ENCODE measurements at places on chromosomes 11 and 22.

DNA sequence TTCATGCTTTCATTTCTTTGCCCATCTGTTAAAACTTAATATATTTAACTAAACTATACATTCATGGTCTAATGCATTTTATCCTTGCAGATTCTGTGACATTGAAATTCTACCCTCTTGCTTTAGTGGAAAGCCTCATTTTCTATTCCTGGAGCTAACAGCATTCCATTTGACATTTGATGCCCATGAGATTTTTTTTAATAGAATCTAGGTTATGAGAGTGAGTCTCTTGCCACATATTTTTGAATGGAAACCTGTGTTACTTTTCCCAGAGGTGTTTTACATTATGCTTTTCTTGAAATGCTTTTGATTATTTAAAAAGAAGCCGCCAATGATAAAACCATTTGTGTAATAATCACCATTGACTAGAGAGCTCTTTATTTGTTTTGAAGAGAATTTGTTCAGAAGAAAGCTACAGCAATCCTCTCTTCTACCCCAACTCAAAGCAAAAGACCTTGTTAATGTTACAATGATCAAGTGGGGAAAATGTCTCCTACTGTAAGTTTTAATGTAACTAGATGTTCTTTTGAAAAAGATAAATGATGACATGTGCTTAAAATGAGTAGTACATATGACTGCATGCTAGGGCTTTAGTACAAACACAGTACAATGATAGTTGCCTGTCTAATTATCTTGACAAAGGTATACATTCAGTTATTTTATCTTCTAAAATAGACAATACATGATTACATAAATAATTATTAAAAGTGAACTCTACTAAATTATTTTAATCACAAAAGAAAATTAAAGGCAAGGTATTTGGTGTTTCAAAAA lies 67.3 kb downstream of the GAS2 start:
- DNase-seq = no peak

DNA sequence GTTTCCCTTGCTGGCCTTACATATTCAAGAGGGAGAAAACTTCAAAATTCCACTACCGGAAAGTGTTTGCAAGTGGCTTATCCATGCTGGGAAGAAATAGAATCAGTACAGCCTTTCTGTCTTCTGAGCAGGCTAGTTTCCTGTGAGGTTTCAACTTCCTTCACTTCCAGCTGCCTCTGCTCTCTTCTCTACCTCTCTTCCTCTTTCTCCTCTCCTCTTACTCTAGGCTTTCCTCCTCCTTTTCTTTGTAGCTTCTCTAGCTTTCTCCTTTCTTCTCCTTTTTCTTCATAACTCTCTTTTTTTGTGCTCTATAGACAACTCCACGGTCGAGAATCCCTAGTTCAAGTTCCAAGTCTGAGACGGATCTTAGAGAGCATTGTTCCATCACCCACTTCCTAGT lies 421.8 kb downstream of the ETS1 start:
- no peak for DNase-seq

- no peak for DNase-seq
These were observed 11.5 kb downstream of the RNH1 start for GRCh38 chr11:495537-495931.

DNA sequence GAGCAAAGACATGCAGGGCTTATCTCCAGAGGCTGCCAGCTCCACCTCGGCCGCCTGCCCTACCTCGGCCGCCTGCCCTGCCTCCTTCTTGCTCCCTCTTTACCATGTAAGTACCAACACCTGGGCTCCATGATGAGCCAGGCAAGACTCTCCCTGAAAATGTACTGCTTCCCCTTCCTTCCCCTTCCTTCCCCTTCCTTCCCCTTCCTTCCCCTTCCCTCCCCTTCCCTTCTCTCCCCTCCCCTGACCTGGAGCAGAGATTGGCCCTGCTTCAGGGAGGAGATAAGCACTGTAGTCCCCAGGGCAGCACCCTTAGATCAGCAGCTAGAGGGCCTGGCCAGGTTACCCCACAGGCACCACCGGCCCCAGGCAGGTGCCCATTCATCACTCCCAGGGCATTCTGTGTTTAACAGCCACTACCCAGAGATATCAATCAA lies 25.4 kb upstream of the ADORA2A start:
- no peak for DNase-seq

DNA sequence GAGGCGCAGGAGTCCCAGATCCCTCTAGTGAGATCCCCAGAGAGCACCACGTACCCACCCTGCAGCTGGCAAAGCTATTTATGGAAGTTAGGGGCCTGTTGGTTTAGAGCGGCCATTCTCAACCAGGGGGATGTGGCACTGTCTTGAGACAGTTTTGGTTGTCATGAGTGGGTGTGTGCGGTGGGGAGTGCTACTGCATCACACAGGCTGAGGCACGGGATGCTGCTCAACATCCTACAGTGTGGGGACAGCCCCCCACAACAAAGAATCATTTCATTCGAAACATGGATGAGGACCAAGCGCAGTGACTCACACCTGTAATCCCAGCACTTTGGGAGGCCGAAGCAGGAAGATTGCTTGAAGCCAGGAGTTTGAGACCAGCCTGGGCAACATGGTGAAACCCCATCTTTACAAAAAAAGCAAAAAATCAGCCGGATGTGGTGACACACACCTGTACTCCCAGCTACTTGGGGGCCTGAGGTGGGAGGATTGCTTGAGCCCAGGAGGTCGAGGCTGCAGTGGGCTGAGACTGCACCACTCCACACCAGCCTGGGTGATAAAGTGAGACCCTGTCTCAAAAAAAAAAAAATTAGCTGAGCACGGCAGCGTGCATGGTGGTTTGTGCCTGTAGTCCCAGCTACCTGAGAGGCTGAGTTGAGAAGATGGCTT lies 28.2 kb downstream of the GGT5 start:
- DNase-seq = no peak

DNA sequence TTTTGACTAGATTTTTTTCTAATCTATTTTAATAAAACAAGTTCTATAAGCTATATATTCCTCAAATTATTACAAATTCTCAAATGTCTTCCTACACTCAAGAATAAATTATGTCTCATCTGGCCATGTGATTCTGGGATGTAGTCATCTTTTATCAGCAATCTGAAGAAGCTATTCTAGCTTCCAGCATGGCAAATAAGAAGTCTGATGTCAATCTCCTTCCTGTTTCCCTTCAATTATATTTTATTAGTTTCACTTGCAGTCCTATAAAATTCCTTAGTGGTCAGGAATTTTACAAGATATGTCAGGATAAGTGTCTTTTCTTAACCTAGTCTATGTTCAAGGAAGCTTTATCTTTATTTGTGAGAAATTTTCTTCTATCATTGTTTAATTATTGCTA lies 10.4 kb upstream of the ANO3 start:
- DNase-seq = no peak

- DNase-seq = no peak
These were observed 45.6 kb downstream of the LRRC4C start for GRCh38 chr11:41413843-41414242.

- no peak for DNase-seq
These were observed 60.4 kb downstream of the BMAL1 start for GRCh38 chr11:13338019-13338426.

- DNase-seq = no peak
These were observed 18.4 kb upstream of the ASCC2 start for GRCh38 chr22:29856496-29856895.

DNA sequence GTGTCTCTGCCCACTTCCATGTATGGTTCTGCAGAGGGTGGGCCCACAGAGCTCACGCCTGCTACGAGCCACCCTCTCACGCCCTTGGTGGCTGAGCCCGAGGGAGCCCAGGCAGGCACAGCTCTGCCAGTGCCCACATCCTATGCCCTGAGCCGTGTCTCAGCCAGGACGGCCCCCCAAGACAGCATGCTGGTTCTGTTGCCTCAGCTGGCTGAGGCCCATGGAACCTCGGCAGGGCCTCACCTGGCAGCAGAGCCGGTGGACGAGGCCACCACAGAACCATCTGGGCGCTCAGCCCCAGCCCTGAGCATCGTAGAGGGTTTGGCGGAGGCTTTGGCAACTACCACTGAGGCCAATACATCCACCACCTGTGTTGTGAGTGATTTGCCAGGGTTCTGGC lies 64.0 kb downstream of the OTOG start:
- DNase-seq = no peak

- DNase-seq = no peak
These were observed 1.6 kb downstream of the GTPBP1 start for GRCh38 chr22:38707346-38707745.

- no peak for DNase-seq
These were observed 37.4 kb downstream of the FBLN1 start for GRCh38 chr22:45540122-45540521.

DNA sequence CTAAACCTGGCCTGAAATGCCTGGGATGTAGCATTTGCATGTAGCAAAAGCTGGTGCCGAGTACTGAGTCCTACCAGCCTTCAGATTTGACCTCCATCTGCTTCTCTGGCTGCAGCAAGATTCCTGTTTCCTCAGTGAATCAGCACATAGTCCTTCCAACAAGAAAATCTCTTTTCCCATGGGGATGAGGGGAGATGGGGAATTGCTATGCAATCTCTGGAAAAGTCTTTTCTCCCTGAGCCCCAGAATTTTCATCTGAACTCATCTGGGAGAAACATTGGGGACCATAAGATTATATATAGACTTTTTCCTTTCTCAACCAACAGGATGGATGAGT lies 32.0 kb upstream of the YWHAH start:
- DNase-seq = no peak

- no peak for DNase-seq
These were observed 6.1 kb downstream of the MUC5B start for GRCh38 chr11:1228921-1229451.

DNA sequence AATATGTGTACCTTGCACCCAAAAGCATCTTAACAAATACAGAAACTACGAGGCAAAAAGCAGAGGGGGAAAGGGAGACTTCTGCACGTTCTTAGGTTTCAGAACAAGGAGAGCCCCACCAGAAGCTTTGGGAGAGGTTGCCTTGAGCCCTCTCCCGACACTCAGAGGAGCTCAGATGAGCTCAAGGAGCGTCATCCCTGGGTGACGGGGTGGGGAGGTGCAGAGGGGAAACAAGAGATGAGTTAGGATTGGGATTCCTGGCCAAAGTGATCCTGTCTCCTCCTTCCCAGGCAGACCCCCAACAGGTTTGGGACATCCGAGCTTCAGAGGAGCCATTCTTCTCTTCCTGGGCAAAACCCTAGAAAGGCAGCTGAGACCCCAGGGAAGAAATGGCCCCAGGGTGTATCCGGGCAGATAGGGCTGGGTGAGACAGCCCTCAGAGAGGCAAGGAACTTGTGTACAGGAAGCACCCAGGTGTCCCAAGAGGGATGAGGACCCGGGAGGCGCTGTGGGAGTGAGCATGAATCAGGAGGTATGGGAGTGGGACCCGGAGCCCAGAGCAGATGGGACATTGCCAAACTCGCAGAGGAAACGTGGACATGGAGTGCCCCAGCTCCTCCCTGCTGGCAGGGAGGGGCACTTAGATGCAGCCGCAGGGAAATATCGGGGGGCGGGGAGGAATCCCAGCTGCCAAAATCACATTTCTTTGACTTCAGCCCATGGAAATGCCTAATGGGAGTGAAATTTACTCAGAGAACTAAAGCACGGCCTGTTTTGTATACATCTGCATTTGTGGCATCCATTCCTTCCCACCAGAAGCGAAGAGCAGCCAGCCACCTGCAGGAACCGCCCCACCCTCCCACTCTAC lies 12.4 kb downstream of the C1QTNF6 start:
- no peak for DNase-seq

DNA sequence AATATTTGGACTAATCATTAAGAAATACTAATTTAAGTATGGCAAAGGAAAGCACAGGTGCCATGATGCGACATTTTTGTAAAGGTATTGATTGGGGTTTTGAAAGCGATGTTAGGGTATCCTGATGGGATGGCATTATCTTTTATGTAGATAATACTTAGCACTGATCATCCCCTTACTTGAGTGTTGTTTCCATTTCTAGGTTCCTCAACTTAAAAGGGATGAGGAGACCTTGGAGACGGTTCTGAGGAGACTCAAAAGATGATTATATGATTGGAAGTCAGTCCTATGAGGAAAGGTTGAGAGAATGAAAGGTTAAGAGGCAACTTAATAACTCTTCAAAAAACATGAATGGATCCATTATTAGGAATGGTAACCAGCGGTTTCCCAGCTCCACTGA lies 11.1 kb downstream of the KMT2A start:
- DNase-seq = no peak

DNA sequence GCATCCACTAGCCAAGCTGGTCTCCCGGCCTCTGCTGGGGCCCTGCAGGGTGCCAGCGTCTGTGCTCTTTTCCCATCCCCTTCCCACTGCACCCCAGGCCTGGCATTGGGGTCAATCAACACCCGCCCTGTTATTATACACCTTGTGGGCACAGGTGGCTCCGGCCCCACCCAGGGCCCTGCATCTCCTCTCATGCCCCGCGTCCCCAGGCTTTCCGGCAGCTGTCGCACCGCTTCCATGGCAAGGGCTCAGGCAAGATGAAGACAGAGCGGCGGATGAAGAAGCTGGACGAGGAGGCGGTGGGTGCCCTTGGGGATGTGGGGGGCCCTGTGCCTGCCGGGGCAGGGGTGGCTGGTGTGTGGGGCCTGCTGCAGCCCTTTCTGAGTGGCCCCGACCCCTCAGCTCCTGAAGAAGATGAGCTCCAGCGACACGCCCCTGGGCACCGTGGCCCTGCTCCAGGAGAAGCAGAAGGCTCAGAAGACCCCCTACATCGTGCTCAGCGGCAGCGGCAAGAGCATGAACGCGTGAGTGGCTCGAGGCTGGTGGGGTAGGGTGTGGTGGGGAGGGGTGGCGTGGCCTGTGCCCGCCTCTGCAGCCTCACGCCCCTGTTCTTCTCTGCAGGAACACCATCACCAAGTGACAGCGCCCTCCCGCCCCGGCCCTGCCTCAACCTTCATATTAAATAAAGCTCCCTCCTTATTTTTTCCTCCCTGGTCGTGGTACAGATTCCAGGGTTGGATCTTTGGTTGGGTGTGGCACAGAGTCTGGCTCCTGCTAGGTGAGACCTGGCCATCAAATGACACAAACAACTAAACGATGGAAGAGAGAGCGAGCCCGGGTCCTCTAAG lies 17.1 kb downstream of the SART1 start:
- no peak for DNase-seq

GRCh38 chr22:43447380-43447779 lies 35.6 kb downstream of the MPPED1 start:
- no peak for DNase-seq

DNA sequence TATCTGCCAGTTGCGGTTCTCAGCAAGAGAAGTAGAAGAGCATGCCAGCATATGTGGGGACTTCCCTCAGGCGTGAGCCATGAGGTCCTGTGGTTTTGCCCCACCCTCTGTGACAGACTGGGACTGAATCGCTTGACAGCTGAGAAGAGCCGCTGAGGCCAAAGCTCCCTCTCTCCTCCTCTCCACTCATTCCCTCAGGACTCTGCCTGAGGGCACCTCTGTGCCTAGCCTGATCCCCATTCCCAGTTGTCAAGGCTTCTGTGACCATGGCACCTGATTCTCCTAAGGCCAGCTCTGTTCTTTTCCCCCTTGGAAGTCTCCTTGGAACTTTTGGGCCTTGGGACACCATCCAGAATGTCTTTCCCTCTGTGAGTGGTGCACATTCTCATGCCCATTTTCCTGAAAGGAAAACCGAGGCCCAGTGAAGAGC lies 27.0 kb downstream of the ART5 start:
- no peak for DNase-seq

GRCh38 chr11:59501931-59502330 lies 1.4 kb upstream of the OR4D11 start:
- no peak for DNase-seq

- DNase-seq = no peak
These were observed 89.7 kb upstream of the CLPB start for GRCh38 chr11:72523991-72524390.
